ENCODE measurements at places on chromosomes 12 and 14.

DNA sequence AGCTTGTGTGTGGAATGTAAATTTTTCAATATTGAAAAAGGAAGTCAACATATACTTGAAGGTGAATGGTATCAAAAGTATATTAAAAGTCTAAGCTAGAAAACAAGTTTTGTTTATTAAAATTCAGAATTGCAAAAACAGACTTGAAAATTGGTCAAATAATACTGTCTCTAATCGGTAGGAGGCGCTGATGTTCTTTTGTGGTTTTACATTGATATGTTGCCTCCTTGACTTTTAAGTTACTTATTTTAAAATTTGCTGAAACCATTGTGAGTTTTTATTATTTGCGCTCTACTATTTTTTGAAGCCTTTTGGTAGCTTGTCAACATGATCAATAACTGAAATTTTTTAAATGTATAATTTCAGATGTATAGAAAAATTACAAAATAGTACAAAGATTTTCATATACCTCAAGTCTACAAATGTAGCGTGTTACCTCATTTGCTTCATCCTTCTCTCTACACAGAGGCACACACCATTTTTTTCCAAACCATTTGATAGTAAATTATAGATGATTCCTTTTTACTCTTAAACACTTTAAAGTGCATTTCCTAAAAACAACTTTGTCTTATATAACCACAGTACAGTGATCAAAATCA lies 6.9 kb downstream of the RTRAF start:
- no peak for DNase-seq

DNA sequence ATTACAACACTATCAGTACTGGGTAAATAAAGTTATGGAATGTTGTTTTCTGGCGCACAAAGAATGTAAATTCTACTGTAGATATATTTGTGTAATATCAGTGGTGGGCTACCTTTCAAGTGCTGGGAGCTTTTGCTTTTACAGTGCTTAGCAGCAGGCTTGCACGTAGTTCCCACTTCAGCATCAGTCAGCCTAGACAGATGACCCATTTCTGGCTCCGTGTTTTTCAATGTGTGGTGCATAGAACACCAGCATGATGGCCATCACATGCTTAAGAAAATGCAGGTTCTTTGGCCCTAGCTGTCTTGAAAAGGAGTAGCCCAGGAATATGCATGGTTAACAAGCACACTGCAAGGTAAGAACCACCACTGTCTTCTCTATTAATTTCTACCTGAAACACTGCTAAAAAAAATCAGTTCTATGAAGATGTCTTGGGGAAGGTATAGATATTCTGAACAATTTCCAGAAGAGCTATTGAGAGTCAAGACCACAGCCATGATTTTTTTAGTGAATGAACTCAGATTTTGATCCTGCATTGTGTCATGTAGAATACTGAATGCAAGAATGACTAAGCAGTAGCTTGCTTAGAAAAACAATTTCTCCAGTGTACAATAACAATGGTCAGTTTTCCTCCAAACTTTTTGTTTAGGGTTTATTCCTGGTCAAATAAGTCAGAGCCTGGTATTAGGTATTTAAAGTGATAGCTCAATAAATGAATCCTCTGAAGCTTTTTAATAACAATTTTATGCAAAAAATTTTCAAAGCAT lies 195.7 kb downstream of the AKAP6 start:
- DNase-seq: no peak

- no peak for DNase-seq
Observed at GRCh38 chr12:46677749-46678148, 148.0 kb downstream of the SLC38A4 start.

DNA sequence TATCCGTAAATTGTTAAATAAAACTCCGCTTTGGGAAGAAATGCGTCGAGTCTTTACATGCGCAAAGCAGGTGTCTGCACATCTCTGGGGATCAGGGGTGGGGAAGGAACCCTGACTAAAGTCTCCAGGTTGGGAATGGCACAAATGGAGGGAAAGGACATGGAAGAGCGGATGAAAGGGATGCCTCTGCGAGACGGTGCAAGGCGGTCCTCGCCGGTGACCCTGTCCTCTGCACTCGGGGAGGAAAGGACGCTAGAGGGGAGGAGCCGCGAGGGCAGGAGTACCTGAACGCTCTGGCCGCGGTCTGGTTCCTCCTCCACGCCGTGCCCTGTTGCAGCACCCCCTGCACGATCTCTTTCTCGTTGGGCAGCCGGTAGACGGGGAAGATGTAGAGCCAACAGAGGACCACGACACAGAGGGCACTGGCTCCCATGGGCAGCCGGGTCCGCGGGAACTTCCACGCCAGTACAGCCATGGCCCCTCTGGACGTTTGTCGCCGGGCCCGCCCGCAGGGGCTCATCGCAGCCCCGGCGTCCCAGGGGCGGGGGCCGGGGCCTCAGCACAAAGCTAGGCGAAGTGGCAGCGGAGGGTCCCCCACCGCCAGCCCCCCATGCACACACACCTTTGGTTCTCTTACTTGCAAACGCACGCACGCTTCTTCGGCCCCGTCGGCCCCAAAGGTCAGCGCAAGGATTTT lies 646 bp downstream of the ST8SIA1 start:
- peak; percentile 4 for DNase-seq
